Aorta (tissue), 5 donors: ENCODE measurements at places on chromosomes 16 and 17. TPM values are rescaled to one million over a fixed set of nuclear protein-coding genes. Genes with fewer than 3 reads are reported as not detected.

PYY gene
- total RNA-seq: not detected

GRCh38 chr16:2208308-2208707, 2.4 kb downstream of the BRICD5 start:
- no peak for DNase-seq

- no peak for DNase-seq
Observed at GRCh38 chr17:57744195-57745170, 616 bp downstream of the CCDC182 start.

DNA sequence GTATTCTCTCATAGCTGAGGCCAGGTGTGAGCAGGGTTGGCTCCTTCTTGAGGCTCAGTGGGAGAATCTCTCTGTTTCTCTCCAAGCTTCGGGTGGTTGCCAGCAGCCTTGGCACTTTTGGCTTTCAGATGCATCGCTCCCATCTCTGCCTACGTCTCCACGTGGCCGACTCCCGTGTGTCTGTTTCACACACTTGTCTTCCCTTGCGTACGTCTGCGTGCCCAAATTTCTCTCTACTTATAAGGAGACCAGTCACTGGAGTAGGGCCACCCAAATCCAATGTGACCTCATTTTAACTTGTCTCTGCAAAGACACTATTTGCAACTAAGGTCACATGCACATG, 14.7 kb downstream of the OSBPL7 start:
- no peak for DNase-seq

GRCh38 chr16:81627024-81627423, 152.1 kb upstream of the PLCG2 start:
- no peak for DNase-seq

DNA sequence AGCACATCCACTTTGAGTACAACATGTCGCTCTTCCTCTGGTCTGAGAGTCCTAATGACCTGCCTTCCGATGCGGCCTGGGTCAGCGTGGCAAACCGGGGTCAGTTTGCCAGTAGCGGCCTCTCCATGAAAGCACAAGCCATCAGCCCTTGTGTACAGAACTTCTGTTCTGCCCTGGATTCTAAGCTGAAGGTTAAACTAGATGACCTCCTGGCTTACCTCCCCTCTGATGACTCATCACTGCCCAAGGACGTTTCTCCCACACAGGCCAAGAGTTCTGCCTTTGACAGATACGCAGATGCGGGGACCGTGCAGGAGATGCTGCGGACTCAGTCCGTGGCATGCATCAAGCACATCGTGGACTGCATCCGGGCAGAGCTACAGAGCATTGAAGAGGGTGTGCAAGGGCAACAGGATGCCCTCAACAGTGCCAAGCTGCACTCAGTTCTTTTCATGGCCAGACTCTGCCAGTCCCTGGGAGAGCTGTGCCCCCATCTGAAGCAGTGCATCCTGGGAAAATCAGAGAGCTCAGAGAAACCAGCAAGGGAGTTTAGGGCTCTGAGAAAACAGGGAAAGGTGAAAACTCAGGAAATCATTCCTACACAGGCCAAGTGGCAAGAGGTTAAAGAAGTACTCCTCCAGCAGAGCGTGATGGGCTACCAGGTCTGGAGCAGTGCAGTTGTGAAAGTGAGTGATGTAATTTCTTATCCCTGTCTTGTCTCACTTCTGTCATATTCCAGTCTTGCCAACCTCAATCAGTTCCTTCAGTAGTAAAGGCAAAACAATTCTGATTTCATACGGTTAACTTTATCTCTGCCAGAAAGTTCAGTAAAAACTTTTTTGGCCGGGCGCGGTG, 8.6 kb downstream of the COG1 start:
- DNase-seq: no peak

GRCh38 chr17:44219108-44219615, 313 bp downstream of the UBTF start:
- DNase-seq: peak; percentile 77

- DNase-seq: peak; percentile 24
Observed at GRCh38 chr17:17088086-17088485, 45.8 kb downstream of the MPRIP start.
